ENCODE measurements at places on chromosomes 11 and 22.

- DNase-seq: no peak
Measured at GRCh38 chr11:2882396-2883110, 3.0 kb downstream of the CDKN1C start.

- no peak for DNase-seq
Measured at GRCh38 chr22:38236786-38237185, 35.0 kb downstream of the MAFF start.

DNA sequence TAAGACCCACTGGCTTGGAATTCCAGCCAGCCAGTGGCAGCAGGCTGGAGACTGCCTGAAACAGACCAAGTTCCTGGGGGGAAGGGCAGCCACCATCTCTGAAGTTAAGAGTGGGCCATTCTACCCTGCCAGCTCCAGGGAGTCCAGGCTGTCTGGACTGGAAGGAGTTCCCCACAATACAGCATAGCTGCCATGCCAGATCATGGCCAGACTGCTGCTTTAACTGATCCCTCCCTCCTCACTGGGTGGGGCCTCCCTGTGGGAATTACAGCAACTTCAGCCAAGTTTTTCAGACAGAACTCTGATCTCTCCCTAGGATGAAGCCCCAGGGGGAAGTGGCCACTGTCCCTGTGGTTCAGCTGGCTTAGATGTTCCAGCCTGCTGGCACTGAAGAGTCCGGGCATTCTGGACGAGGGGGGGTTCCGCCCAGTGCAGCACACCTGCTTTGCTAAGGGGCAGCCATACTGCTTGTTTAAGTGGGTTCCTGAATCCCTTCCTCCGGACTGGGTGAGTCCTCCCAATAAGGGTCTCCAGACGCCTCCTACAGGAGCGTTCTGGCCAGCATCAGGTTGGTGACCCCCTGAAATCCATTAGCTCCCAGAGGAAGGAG is 455.4 kb downstream of the DLG2 start:
- DNase-seq: no peak

DNA sequence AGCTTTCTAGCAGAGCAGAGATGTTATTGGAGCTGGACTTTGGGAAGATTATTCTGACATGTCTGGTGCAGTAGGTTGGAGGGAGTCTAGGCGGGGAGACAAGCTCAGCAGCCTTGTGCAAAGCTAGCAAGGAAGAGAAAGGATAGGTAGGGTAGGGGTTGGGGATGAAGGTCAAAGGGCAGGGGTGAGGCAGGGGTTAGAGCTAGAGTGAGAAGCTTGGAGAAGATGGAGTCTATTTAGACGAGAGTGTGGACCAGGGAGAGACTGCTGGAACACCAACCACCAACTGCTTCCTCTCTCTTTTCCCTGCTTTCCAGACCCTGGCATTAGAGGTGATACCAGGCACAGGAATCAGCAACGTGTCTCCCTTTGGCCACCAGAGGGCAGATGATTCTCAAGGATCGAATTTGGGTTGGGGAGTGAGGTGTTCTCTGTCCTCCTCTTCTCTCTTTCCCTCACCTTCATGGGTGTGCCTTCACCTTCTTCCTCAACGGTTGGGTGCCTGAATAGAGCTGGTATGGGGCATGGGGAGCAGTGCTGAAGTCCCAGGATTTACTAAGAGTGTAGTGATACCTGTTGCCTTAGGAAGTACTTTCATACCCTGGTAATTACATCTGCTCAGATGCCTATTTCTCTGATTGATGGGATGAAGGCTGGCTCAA is 1.8 kb upstream of the MARK2 start:
- DNase-seq: no peak

GRCh38 chr11:6812390-6813005 is 13.0 kb upstream of the OR6A2 start:
- no peak for DNase-seq

GRCh38 chr11:27795955-27796861 is 96.0 kb upstream of the BDNF start:
- no peak for DNase-seq

DNA sequence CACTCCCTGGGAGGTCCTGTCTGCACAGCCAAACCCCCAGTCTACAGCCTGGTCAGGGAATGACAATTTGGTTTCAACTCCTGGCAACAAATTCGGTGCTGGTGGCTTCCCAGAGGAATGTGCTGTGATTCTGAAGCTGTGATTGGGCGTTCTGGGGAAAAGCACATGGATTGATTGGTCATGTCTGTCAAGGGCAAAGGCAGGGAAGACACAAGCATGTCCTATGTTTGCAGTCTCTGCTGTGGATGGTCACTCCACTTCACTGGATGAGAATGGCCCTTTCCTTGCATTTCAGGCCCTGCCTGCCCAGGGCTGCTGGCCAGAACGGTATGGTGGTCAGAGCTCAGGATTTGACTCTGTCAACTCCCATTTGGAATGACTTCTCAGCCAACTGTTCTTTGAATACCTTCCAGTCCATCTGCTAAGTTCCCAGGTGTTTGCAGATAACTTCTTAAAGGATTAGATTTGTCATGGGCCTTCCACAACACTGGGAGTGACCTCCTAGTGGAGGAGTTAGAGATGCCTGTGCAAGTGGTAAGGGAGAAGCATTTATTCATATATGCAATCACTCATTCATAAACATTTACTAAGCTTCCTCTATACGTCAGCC is 42.7 kb downstream of the SGSM1 start:
- no peak for DNase-seq

Measured in AG09309 (cell line).